ENCODE measurements at places on chromosomes 4 and X.

GRCh38 chr4:153520801-153521329 is 54.7 kb downstream of the TMEM131L start:
- no peak for DNase-seq

DNA sequence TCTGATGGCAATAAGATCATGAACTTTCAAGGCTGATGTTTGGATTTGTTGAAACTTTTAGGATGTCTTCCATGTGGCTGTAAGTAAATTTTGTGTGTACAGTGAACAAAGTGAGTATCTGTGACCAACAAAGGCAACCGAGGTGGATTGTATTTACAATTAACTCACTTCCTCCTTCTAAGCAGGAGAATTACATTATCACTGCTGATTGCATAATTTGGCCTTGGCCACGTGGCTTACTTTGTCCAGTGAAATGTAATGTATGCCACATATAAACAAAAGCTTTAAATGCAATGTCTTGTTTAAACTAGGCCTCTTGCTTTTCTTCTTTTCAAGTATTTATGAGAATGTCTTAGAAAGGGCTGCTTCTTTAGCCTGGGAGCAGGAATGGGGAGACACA is 66.3 kb upstream of the MAD2L1 start:
- no peak for DNase-seq

GRCh38 chr4:152572417-152573086 is 36.7 kb upstream of the FBXW7 start:
- DNase-seq: no peak

- DNase-seq: no peak
Observed at GRCh38 chrX:115360220-115360781, 70.8 kb downstream of the LUZP4 start.

DNA sequence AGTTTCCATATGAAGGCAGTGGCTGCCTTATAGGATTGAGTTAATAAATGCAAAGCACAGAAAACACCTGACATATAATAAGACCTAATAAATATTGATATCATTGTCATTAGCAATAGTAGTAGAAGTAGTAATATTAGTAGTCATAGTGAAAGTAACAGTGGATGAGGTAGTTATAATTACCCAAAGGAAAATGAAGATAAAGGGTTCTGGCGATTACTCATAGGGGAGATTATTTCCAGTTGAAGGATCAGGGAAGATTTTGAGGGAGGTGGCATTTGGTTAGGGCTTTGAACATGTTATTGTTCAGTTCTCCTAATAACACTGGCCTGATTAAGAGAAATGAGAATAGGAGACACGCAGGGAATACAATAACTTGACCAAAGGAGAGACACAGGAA is 131.9 kb upstream of the GPRIN3 start:
- no peak for DNase-seq

- no peak for DNase-seq
Observed at GRCh38 chr4:27835851-27836250, 975.2 kb downstream of the STIM2 start.

DNA sequence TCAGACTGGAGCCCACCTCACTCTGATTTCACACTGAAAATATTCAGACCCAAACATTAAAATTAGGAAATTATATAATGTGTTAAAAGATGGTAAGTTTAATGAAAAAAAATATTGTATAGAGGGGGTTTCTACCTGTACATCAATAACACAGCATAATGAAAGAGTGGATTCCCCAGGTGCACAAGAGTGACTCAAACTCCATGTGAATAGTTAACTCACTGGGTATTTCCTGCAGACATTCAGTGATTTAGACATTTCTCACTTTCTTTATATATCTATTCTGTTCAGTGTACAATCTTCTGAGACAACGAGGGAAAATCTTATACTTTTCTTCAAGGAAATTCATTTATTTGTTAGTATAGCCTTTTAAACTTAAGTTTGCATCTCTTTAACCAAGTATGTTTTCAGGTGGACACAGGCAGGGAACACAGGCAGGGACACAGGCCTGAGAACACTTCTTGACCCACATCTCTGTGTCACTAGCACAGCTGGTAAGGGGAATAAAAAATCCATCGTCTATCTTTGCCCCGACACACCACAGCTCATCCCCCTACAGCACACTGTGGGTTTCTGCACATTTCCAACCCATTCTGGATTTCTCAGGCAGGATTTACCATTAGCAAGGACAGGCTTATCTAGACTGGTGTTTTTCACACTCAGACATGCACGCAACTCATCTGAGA is 525.5 kb upstream of the BOD1L1 start:
- no peak for DNase-seq

GRCh38 chrX:118566359-118566758 is 70.7 kb downstream of the DOCK11 start:
- no peak for DNase-seq

DNA sequence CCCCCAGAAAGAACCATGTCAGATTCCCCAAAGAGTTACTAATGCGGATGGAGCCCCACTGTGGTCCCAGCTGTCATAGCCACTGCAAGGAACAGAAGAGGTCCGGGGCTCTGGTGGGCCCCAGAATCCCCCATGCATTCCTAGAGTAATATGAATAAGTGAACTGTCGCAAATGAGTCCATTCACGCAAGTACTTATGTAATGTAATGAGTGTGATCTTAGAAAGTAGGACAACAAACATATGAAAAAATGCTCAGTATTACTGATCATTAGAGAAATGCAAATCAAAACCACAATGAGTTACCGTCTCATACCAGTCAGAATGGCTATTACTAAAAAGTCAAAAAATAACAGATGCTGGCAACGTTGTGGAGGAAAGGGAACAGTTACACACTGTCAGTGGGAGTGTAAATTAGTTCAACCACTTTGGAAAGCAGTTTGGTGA is 141.5 kb upstream of the RBPJ start:
- no peak for DNase-seq

GRCh38 chrX:153885208-153885787 is 675 bp downstream of the L1CAM start:
- DNase-seq: no peak

DNA sequence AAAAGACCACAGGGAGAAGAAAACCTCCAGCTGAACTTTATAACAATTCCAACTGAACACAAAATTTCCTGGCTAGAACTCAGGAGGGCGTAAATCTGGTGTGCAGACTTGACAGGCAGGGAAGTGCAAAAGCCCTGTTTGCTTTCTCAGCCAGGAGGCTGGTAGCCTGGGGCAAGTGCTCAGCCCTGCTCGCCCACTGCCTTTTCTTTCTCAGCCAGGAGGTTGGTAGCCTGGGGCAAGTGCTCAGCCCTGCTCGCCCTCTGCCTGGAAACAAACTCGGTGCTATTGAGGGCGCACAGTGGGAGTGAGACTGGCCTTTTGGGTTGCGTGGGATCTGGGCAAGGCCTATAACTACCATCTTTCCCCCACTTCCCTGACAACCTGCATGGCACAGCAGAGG is 275.4 kb upstream of the MAOA start:
- no peak for DNase-seq

GRCh38 chr4:54391104-54391503 is 162.0 kb downstream of the PDGFRA start:
- DNase-seq: no peak

- DNase-seq: no peak
Observed at GRCh38 chr4:164239976-164240375, 514.0 kb upstream of the SMIM31 start.

- DNase-seq: no peak
Observed at GRCh38 chr4:184370711-184371389, 103.5 kb downstream of the IRF2 start.

GRCh38 chr4:7761720-7762119 is 177.9 kb downstream of the AFAP1 start:
- DNase-seq: peak; percentile 54

GRCh38 chrX:110384490-110384889 is 25.8 kb downstream of the RTL9 start:
- DNase-seq: no peak

- no peak for DNase-seq
Observed at GRCh38 chr4:4899202-4899925, 39.9 kb downstream of the MSX1 start.

DNA sequence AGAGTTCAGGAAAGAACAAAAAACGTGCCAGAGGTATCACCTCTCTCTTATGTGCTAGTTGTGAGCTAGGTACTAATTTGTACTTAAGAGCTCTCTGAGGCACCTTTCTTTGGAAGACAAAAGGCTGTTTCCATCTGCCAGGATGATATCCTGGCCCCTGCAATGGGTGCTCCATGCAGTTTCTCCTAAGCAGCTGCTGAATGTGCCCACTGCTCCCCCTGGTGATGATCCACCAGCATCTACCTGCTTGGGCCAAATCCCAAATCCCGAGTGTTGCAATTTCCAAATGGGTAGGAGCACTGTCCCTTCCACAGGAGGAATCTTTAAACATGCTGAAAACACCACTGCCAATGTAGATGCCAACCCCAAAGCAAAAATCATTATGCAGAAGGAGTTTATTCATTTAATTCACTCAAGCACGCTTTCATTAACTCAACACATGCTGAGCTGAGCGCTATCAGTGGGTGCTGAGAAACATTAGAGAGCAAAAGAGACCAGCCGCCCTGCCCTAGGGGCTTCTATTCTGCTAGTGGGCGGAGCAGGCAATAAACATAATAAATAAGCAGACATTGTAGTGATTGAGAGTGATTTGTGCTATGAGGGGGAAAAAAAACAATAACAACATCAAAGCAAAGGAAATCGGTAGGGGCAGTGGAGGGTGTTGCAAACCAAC is 69.6 kb upstream of the C4orf50 start:
- no peak for DNase-seq

DNA sequence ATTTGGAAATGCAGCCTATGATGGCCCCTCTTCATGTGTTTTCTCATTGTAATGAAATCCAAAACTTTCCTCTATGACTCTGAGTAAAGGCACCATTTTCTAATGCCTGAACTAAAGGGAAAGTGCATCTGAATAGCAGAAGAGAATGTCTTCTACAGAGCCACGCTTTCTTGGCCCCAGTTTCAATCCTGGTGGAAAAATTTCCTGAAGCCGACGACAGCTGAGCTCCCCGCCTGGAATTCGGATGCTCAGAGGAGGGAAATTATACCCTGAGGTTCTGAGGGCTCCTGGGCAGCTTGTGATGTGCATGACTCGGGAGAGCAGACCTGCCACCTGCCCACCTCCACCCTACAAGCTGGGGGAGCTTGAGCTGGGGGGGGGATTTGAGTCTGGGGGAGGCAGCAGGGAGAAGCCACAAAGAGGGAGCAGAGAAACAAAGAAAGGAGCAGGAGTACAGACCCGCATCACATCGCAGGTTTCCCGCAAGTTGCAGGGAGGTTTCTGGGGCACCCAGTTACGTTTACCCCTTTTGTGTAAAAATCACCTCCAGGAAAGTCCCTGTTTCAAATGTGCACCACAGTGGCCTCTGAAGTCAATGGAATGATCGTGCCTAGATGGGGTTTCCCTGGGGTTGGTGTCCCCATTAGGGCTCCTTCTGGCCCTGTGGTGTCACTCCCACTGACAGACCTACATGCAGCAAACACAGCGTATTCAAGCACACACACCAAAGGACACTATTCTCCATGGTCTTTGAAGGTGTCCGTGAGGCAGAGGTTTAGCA is 145.6 kb upstream of the RBPJ start:
- no peak for DNase-seq

GRCh38 chrX:72351606-72352334 is 46.1 kb upstream of the CITED1 start:
- DNase-seq: no peak

DNA sequence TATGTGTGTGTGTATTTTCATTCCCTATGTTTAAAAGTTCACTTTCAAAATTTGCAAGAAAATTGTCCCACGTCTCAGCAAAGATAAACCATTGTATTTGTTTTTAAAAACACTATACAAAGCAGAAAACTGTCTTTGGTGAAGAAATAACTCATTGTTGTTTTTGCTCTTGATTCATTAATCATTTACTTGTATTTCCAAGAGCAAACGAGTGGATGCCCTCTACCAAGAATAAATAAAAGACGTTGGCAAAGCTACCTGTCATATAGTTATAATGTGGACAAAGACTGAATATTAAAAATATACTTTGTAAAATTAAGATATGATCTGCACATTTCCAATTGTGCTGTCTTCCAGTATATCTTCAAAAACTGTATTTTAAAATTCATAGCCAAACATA is 210.9 kb upstream of the NDST3 start:
- DNase-seq: no peak

DNA sequence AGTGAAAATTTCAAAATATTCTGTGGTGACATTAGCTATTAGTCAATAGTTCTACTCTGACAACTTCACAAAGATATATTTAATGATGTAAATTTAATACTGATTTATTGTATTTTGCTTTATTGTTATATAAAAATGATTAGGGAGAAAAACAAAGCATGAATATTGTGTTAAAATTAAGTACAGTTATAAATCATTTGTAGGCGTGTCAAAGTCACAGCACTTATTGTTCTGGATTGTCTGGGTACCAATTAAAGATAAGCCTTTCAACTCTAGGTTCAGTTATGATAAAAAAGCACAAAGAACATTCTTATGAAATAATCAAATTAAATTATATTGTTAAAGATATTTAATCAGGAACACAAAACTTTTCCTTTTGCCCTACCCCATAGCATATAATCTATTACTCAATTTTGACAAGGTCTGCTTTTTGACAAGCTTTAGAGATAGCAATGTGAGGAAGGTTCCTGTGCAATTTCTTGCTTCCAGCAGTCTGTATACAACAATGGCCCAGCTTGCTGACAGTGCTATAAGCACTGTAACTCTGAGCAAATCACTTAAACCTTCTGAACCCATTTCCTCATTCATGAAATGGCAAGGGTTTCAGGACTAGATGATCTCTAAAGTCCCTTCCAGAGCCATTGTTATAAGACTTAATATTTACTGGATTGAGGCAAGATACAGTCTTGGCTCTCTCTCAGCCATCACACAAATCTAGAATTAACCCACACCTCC is 910.3 kb upstream of the LCORL start:
- no peak for DNase-seq

DNA sequence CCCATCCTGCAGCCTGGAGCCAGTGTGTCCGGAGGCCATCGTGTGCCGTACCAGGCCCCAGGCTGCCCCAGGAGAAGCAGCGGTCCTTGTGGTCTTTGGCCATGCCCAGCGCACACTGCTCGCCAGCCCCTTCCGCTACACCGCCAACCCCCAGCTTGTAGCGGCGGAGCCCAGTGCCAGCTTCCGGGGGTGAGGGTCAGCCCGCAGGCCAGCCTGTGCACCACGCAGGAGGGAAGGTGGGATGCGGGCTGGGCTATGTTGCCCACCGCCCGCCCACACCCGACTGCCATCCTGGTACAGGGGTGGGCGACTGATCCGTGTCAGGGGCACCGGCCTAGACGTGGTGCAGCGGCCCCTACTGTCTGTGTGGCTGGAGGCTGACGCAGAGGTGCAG is 7.6 kb upstream of the SRPK3 start:
- DNase-seq: no peak

DNA sequence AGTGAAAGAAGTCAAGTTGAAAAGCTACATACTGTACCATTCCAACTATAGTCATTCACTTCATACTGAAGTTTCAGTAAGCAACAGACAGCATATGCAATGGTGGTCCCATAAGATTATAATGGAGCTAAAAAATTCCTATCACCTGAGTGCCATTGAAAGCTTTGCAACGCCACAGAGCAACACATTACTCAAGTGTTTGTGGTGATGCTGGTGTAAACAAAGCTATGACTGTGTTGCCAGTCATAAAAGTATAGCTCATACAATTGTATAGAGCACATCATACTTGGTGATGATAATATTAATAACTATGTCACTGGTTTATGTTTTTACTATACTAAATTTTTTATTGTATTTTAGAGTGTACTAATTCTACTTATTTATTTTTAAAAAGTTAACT is 78.9 kb downstream of the NAF1 start:
- no peak for DNase-seq
